Naive thymus-derived CD8-positive, alpha-beta T cell (primary cell): ENCODE measurements at places on chromosomes 5 and 9. TPM values are rescaled to one million over a fixed set of nuclear protein-coding genes. Genes with fewer than 3 reads are reported as not detected.
A peak's percentile ranks its signal among the peaks of the same experiment; 100 is the strongest.

DNA sequence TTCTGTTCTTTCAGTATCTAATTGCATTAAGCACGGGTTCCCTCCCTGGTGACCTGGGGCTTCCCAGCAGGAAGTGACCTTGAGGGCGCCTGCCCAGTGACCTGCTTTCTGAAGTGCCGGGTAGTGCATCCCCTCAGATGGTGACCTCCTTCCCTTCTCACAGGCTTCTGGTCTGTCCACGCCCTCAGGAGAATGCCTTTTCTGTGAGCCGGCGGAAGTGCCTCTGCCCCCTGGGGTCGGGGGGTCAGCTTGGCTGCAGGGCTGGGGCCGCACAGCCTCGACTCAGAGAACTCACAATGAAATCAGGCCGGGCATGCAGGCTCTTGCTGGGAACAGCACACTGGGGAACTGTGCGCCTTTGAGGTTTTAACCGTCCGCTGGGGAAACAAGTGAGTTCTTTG is 124.5 kb upstream of the PHYKPL start:
- no peak for DNase-seq
- peaks cover 9% of the 10 kb centered on the region for H3K27me3 ChIP-seq
- H3K4me1 ChIP-seq: peaks cover 21% of the 10 kb centered on the region
- no peak overlapping the region for H3K27ac ChIP-seq

DNA sequence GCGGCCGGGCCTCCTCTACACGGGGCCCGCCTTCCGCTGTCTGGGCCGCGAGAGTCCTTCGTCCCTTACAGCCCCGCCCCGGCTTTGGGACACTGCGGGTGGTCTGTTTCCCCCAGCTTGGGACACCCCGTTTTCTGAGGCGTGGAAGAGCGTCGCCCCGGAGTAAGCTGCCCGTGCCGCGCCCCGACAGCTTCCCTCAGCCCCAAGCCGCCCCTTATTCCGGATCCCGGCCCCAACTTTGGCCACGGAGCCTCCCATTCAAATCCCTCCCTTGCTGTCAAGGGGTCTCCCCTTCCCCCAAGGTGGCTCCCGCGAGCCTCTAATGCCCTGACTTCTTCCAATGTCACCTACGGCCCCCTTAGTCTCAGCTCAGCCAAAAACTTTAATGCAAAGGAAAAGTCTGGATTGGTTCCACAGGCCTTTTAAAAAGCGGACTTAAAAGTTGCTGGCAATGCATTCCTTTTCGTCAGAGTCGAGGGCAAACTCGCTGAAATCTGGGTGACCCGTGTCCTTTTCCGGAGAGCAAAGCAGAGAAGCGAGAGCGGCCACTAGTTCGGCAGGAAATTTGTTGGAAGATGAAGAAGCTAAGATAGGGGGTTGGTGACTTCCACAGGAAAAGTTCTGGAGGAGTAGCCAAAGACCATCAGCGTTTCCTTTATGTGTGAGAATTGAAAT is 19.8 kb downstream of the EXOSC2 start:
- no peak for DNase-seq
- peak overlapping the region; percentile 79 for H3K27ac ChIP-seq
- H3K4me3 ChIP-seq: peak overlapping the region; percentile 83
- H3K27me3 ChIP-seq: no peaks in the 10 kb centered on the region
- no peaks in the 10 kb centered on the region for H3K36me3 ChIP-seq
- peaks cover 12% of the 10 kb centered on the region for H3K4me1 ChIP-seq

Gene UAP1L1
- polyA plus RNA-seq: 7.8 TPM

Gene PLAC8L1
- not detected for polyA plus RNA-seq

Gene PLPPR1
- polyA plus RNA-seq: not detected
